Astrocyte of the cerebellum (primary cell): ENCODE measurements at places on chromosomes 7 and 10.
A peak's percentile ranks its signal among the peaks of the same experiment; 100 is the strongest.

GRCh38 chr10:88916231-88916630 lies 36.2 kb downstream of the STAMBPL1 start:
- DNase-seq, result no peak

- DNase-seq, result no peak
Observed at GRCh38 chr7:47807756-47808155, 140.5 kb downstream of the PKD1L1 start.

- no peak for DNase-seq
Observed at GRCh38 chr7:158274404-158274811, 313.2 kb downstream of the PTPRN2 start.

DNA sequence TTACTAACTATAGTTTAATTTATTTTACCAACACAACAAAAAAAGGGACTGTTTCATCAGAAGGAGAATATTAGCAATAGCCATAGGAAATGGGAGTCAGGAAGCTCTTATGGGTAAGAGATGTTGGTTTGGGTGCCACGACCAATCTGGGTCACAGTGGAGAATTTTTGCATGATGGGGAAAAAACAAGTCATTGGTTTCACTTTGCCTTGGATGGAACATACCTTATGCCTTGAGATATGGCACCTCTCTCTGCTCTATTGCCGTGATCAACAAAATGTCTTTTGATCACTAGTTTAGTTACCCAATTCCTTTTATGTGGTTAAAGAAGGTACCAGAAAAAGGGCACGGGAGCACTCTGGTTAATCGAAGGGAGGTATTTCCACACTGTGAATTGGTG lies 48.2 kb downstream of the PNLIPRP3 start:
- no peak for DNase-seq

- DNase-seq, result no peak
Observed at GRCh38 chr7:78970440-78970916, 483.0 kb downstream of the MAGI2 start.

DNA sequence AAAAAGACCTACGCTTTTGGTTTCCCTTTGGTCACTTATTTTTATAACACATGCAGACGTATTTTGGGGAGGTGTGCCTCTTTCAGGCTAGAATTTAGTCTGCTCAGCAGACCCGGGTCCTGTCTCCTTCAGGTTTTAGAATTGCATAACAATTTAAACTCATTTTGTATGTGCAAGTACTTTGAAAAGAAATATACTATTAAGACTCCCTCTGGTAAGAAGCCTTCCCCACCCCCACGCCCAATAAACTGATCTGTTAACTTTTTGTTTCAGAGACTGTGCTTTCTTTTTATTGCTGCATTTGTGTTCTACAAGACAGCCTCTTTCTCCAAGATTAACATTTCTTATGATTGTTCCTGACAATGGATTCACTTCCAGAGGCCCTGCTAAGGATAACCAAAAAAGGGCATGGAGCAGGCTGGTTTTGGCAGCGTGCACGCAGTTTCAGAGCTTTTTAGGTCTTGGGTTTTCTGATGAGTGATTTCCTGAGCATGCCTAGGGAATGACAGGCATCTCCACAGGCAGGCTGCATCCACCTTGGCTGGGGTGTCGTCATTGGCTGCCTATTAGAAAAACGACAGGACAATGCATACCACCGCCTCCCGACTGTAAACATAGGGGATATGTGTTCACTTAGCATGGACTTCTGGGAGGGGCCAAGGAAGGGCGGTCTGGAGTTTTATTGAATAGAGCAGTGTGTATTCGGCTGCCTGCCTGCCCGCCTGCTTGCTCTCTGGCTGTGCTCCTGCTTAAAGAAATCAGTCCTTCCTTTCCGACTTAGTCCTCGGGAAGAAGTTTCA lies at the start of gene CALD1:
Gene CALD1 (plus strand): TSS at position 694 of the 800 bp plus-strand sequence. CDS start 88,100 bp downstream, outside the sequence.
- DNase-seq, result peak; percentile 99

DNA sequence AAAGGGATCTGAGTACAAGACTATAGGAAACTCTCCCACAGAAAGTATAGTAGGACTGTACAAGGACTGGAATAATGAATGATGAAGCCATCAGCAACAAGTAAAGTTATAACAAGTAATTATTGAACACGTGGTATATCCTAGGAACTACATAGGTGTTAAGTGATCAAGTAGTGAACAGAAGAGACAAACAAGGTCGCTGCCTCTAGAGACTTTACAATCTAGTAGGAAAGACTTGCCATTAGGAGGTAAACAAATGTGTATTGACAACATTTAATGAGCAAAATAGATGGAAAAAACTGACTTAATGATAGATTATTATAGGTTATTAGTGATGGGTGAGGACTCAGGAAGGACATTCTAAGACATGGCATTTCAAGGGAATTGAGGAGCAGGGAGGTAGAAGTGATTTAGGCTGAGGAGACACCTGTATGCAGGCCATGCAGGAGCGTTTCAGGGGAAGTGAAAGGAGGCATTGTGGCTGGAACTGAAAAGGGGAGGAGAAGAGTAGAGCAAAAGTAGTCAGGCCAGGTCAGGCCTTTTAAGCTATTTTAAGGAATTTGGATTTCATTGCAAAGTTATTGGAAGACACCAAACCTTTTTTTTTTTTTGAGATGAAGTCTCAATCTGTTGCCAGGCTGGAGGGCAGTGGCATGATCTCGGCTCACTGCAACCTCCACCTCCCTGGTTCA lies 8.5 kb upstream of the GLCCI1 start:
- DNase-seq, result no peak

GRCh38 chr10:125828311-125828710 lies 5.0 kb downstream of the BCCIP start:
- DNase-seq, result no peak

DNA sequence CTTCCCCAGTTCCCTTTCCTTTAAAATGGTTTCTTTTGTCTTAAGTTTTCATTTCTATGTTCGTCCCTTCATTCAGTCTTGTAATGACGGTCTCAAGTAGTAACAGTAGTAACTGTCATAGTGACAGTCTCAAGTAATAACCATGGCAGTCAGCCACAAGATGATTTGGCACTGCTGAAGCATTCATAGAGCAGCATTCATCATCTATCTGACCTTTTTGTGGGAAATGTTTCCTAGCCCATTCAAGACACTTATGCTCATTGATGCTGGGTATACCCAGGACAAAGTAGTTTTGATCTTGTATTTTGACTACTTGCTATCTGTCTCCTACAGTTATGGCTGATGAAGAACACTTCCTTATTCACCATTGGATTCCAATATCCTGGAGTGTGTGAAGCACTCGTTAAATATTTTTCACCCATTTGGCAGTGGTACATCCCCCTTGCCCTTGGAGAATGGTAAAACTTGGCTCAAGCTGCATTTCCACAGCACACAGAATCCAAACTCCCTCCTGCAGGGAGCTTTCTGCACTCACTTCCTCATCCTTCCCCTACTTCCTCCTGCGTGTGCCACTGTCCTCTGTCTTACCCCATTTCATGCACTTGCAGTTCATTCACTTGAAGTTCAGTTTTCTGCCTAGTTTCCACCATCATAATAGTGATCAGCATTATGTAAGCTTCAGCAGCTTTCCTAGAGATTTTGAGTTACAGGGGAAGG lies 19.0 kb downstream of the GIMAP4 start:
- DNase-seq, result no peak

GRCh38 chr10:33065111-33065510 lies 107.1 kb upstream of the ITGB1 start:
- DNase-seq, result no peak

DNA sequence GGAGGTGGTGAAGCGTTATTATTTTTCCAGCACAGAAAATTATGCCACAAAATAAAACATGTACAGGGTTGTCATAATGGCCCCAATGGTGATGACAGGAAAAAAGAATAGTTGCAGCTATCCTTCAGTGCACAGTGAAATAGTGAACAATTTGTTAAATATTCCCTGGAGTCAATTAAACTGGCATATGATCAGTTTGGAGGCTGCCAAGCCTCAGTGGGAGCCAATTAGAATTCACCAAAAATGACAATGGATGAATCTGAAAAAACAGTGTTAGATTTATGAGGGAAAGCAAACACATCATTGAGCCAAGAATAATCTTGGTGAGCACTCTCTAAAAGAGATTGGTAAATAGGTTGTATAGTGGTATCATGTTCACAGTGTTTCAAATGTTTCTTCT lies 146.3 kb downstream of the OTUD1 start:
- no peak for DNase-seq

DNA sequence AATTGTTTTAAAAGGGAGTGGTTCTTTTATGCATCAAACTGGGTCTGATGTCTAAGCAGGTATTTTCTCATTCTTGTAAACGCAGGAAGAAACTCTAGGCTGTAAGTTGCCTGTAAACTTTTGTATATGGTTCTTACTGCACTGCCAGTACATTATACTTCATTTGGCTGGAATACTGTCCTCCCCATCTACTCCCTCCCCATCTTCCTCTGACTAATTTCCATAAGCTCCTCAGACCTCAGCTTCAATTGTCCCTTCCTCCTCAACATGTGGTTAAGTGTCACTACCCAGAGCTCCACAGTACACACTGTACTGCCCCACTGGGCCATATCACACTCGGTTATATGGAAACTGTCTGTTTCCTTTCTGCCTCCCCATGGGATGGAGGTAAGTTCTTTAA lies 161.4 kb upstream of the MDFIC start:
- no peak for DNase-seq
